T-helper 2 cell (primary cell): ENCODE measurements at places on chromosomes 7 and 10.

DNA sequence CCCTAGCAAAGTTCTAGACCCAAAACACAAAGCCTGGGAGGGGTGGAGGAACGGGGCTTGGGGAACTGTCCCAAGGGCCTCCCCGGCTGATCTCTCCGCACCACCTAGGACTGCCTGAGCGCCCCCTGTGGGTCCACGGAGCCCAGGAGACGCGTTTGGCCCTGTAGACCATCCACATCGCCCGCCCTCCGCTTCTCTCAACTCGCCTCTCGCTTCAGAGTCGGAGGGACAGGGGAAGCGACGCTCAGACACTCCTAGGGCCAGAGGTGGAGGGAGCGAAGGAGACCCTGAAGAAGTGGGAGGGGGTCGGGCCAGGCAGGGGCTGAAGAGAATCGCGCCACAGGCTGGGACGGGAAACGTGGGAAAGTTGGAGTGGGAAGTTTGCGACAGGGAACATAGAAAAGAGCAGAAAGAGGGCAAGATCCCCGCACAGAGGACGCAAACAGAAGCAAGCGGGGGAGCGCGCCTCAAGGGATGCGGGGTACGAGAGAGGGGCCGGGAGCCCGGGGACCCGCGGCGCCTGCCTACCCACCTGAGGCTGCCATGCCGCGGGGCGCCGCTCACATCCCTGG is 378 bp downstream of the PIK3AP1 start:
- DNase-seq: peak; percentile 49

DNA sequence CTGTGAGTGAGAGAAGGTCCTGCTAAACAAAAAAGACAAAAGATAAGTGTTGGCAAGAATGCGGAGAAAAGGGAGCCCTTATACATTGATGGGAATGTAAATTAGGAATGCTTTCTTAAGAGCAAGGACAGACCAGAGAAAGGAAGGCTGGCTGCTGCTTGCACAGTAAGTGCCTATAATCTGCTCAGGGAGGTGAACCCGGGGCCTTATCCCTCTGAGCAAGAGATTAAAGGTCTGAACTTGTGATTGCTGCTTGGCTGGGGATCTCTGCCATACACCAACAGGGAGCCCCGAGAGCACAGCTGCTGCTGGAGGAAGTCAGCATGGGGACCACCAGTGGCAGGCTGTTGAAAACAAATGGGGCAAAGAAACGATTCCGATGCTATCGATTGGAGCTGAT is 32.0 kb upstream of the CRTAC1 start:
- no peak for DNase-seq

DNA sequence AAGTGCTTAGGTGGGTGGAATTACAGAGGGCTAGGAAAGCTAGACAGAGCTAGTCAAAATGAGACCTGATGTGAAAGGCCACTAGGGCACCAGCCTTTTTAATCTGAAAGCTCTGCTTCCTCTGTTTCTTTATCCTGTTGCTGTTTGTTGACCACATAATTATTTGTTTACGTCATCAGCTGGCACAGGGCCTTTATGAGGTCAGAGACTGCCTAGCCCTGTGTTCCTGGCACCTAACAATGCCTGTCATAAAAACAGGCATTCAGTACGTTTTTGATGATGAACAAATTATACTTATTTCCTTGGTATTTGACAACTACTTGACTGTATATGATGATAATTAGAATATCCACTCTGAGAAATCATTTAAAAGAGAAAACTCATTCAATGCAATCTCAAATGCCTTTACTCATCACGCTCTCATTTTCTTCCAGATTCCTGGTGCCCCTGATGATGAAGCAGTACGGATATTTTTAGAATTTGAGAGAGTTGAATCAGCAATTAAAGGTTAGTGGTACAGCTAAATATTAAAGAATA is 26.0 kb downstream of the RBM17 start:
- no peak for DNase-seq

DNA sequence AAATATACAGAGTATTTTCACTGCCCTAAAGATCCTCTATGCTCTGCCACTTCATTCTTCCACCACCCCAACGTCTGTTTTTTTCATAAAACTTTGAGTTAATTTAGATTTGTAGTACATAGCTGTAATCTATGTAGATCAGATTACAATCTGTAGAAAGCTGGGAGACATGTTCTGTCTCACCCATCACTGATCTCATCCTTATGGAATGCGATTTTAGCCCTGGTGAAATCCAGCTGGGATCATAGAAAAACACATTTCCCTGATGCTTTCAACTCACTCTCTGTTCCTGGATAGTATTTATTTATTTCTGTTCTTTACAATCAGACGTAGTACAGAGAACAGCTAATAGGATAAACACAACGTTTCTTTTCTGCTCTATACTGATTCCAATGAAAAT is 521.0 kb downstream of the KIF20B start:
- no peak for DNase-seq

DNA sequence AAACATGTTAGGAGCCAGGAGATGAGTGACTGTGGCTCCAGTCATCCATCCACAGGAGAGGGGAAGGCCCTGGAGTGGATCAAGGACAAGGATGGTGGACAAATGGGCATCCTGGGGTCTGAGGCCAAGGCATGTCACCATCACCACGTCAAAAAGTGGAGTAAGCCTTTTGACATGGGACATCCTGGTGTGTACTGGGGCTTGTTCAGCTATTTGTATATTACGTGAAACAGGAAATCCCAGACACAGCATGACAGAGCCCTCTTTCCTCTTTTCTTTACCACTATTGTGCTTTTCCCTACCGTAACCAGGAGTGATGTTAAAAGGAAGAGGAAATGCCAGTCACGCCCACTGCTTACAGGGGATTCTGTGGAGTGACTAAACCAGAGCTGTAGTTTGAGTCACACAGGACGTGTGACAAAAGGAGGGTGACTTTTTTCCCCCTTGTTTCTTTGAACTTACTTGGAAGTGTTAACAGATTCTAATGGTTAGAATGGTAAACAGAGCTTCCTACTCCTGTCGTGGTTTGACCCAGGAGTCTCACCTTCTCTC is 15.4 kb downstream of the ACSL5 start:
- DNase-seq: peak; percentile 71

DNA sequence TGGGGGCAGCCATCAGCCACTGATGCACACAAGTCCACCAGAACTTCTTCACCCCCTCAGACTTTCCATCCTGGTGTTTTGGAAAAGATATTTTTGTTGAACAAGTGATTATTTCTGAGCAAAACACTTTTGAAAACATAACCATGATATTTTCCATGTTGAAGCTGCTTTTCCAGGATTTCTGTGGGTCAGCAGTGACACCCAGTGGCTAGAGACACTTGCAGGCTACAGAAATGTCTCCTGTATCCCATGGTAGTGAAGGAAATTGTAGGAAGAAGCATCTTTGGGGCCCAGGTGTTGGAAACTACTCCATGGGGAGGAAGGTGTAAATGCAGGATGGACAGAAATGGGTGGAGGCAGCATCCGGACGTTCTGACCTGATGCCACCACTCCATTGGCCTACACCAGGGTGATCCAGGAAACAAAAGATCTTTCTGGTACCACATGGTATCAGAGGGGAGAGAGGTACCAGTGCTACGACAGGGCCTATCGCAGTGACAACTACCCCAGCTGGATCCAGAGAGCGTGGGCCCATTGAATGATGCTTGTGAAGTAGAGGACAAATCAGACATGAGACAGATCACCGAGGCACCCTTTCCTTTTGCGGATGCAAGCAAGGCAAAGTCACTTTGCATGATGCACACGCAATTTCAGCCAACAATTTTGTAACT is 111.7 kb upstream of the COBL start:
- DNase-seq: no peak

DNA sequence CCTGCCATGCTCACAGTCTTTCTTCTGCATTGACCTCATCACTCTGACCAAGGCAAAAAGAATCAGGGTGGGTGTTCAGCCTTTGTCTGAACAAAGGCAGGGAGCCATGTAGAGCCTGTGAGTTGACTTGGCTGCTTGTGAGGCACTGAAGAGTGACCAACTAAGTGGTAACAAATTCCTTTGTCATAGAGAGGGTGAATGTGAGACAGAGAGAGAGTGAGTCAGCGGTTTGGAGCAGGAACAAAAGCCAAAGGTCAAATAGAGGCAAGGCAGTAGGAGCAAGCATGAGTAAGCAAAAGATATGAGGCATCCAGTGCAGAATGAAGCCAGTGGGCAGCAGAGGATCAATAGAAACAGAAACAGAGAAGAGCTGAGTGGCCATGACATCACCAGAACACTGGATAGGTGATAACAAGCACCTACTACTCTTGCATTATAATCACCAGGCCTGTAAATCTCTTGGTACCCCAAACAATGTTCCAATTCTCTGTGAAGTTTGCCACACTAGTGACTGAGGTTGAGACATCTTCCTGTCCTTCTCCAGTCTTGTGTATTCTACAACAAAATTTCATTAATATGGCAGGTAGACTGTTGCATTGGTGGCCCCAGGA is 116.2 kb upstream of the LAMB4 start:
- no peak for DNase-seq

GRCh38 chr7:55246171-55246570 is 119.0 kb upstream of the LANCL2 start:
- no peak for DNase-seq

GRCh38 chr7:5622746-5623145 is 158.7 kb downstream of the RNF216 start:
- no peak for DNase-seq

GRCh38 chr7:6271694-6272440 is 557 bp downstream of the CYTH3 start:
- DNase-seq: no peak

GRCh38 chr7:18177815-18178660 is 150.4 kb upstream of the PRPS1L1 start:
- DNase-seq: no peak

DNA sequence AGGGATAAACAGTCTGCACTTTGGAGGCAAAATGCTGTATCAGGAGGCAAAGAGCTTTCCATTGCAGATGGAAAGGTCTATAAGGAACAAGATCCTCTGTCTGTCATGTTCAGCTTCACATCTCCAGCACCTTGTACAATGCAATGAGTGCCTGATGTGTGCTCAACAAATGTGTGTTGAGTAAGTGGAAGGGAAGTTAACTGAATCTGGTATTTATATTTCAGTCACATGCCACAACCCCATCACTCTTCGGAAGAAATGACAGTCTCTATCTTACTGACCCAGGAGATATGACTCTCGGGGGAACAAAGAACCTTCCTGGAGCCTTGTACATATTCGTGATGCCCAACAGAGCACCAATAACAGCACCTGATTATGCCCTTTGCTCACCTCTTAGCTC is 20.0 kb upstream of the DNAJC1 start:
- no peak for DNase-seq

DNA sequence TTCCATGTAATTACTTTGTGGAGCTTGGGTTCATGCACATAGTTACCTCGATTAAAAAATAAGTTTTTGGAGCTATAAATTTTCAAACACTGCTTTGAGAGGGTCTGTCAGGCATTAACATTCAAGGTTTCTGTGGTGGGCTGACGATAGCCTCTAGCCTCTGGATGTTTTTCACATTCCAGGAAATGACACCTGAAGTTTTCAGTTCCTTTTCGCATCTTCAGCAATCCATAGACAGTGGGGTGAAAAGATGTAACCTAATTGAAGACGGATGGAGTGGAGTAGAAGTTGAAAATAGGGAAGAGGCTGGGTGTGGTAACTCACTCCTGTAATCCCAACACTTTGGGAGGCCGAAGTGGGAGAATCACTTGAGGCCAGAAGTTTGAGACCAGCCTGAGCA is 197.7 kb downstream of the AUTS2 start:
- DNase-seq: no peak

DNA sequence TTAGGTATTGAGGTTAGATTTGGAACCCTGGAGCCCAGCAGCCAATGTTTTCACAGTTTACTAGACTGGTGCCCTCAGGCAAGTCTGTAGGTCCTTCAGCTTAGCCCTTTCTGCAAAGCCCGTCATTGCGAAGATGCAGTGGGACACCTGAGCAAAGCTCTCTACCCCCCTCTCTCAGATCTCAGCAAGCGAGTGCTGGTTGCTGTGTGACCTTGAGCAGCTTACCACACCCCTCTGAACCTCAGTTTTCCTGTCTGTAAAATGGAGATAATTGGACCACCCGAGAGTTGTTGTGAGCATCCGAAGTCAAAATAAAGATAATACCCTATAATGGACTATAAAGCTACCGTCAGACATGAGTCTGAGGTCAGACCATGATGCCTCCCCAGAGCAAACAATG is 3.7 kb downstream of the NPC1L1 start:
- DNase-seq: no peak

DNA sequence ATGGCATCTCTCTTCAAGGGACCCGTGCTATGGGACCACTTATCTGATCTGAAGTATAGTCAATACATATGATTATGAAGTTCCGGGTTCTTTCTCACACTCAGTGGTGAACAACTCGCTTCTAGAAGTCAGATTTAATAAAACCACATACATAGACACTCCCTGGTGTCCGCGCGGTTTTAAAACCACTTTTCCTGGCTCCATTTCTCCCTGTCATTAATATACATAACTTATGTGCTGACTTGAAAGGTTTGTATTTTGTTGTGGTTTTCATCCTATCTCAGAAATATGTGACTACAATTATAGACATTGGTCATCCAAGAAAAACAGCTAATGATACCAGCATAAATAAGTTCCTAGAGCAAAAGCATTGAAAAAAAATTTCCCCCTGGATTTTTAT is 34.0 kb downstream of the SVIL start:
- no peak for DNase-seq

DNA sequence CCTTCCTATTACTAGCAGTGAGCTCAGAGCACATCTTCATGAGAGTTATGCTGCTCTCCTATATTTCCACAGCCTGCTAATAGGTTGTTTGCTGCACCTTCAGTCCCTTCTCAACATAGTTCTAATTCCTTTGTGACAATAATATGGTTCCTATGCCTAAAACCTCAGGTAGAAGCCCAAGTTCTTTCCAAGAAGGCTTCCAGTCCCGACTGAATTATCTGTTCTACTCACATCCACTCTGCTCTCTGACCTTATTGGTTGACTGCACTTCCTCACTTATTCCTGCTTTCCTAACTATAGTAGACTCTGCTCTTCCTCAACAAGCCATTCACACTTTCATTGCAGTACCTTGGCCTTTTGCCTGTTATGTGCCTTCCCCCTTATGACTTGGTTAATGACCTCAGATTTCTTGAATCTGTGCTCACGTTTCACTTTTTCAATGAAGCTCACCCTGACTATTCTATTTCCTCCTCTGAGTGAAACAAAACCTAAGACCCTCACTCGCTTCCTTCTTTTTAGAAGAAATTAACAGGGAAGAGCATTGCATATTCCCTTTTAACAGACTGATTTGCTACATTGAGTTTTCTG is 132.7 kb downstream of the MDFIC start:
- no peak for DNase-seq

GRCh38 chr7:26186364-26187311 is 13.9 kb downstream of the HNRNPA2B1 start:
- DNase-seq: no peak
